ENCODE measurements at places on chromosomes 2 and 18. TPM values are rescaled to one million over a fixed set of nuclear protein-coding genes. Genes with fewer than 3 reads are reported as not detected.
A peak's percentile ranks its signal among the peaks of the same experiment; 100 is the strongest.

The PSD4 gene
- total RNA-seq = 6.1 TPM

GRCh38 chr2:85009019-85009618 is 38.2 kb downstream of the KCMF1 start:
- DNase-seq = no peak

DNA sequence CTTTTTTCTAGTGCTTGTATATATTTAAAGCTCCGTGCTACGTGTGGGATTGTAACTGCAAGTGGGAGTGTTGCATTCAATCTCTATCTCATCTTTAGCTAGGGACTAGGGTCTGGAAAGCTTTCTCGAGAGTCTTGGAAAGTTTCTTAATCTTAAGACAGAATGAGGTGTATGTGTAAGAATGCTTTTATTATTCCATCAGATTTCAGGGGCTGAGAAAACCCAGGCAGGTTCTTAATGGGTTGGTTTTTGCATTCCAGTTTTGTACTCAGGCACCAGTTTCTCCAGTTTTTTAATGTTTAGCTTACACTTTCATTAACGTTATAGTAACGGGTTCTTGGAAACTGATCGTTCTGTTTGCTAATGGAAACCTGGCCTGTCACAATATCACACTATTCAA is 20.3 kb downstream of the MRPL19 start:
- no peak for DNase-seq

DNA sequence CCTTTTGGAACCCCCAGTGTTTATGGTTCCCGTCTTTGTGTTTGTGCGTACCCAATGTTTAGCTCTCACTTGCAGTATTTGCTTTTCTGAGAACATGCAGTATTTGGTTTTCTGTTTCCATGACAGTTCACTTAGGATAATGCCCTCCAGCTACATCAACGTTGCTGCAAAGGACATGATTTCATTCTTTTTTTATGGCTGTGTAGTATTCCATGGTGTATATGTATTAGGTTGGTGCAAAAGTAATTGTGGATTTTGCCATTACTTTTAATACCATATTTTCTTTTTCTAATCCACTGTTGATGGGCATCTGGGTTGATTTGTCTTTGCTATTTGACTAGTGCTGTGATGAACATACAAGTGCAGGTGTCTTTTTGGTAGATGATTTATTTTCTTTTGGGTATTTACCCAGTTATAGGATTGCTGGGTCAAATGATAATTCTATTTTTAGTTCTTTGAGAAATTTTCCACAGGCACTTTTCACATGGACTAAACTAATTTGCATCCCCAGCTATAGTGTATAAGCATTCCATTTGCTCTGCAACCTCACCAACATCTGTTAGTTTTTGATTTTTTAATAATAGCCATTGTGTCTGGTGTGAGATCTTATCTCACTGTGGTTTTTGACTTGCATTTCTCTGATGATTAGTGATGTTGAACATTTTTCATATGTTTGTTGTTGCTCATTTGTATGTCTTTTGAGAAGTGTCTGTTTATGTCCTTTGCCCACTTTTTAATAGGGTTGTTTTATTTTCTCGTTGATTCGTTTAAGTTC is 63.6 kb downstream of the CERS6 start:
- no peak for DNase-seq

The DSG1 gene
- total RNA-seq = not detected

GRCh38 chr2:169027234-169027633 is 3.9 kb downstream of the ABCB11 start:
- no peak for DNase-seq

GRCh38 chr2:5660591-5660990 is 31.6 kb upstream of the SOX11 start:
- DNase-seq = no peak

The CCDC138 gene
- 4.1 TPM for total RNA-seq

DNA sequence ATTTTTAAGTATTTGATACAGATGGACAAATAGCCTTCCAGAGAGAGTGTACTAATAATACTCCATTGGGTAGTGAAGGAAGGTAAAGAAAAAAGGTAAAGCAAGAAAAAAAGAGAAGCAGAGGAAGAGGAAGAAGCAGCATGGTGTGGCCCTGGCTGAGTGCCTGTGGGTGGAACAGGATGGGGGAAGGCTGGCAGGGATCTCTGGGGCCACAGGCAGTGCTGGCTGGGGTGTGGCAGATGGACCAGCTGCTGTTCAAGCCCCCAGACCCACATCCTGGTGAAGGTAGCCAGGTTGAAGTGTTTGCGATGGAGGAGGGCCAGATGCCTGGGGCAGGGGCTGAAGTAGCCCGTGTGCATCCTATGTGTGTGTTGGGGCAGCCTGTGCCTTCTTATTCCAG is 79.0 kb downstream of the DYSF start:
- DNase-seq = no peak

The SEC11C gene
- total RNA-seq = 16.3 TPM

GRCh38 chr2:101123795-101124471 is 27.2 kb downstream of the TBC1D8 start:
- no peak for DNase-seq

The GNLY gene
- total RNA-seq = not detected

The CNGA3 gene
- total RNA-seq = under 0.01 TPM

The CPLX4 gene
- total RNA-seq = not detected

GRCh38 chr2:29878898-29879297 is 42.5 kb downstream of the ALK start:
- peak; percentile 61 for DNase-seq

DNA sequence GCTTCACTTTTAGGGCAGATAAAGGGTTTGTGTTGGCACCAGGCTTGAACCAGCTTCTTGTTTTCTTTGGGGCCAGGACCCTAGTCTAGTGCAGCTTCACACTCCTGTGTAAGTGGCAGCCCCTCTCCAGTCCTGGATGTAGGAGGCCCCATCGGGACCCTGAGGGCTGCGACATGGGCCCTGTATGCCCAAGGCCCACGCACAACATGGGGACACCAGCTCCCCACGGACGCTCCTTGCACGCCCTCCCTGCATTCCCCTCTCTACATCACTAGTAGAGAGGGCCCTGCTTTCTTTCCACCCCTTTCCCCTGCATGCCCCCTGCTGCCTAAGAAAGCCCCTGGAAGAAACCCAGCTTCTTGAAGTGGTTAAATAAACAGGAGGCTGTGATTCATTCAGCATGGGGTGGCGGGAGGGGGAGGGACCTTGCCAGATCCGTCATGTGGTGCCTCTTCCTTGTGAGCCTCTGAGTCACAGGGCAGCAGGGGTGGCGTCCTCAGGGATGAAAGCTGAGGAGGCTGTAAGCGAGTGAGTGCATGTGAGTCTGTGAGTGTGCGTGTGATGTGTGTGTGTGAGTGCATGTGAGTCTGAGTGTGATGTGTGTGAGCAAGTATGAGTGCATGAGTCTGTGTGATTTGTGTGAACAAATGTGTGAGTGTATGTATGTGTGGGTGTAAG is 42.5 kb downstream of the COPS8 start:
- peak; percentile 100 for DNase-seq

All from fibroblast of lung (primary cell).